Right renal pelvis (tissue), 4 donors: ENCODE measurements at places on chromosomes 12 and 14.

- no peak for DNase-seq
These were observed 9.6 kb upstream of the SSPN start for GRCh38 chr12:26185532-26186320.

- no peak for DNase-seq
These were observed 226.1 kb downstream of the KSR2 start for GRCh38 chr12:117742721-117743120.

- no peak for DNase-seq
These were observed 179.9 kb upstream of the TBX3 start for GRCh38 chr12:114863911-114864310.

- DNase-seq: no peak
These were observed 118.9 kb downstream of the GARIN6 start for GRCh38 chr12:99766408-99766807.

GRCh38 chr14:103367995-103368394 is 17.2 kb upstream of the MARK3 start:
- DNase-seq: no peak

- DNase-seq: no peak
These were observed 295.9 kb downstream of the ZFP36L1 start for GRCh38 chr14:68497011-68497410.

GRCh38 chr14:67464377-67464776 is 24.1 kb downstream of the TMEM229B start:
- no peak for DNase-seq
